IMR-90 (cell line): ENCODE measurements at places on chromosomes 11 and 22. TPM values are rescaled to one million over a fixed set of nuclear protein-coding genes. Genes with fewer than 3 reads are reported as not detected.

DNA sequence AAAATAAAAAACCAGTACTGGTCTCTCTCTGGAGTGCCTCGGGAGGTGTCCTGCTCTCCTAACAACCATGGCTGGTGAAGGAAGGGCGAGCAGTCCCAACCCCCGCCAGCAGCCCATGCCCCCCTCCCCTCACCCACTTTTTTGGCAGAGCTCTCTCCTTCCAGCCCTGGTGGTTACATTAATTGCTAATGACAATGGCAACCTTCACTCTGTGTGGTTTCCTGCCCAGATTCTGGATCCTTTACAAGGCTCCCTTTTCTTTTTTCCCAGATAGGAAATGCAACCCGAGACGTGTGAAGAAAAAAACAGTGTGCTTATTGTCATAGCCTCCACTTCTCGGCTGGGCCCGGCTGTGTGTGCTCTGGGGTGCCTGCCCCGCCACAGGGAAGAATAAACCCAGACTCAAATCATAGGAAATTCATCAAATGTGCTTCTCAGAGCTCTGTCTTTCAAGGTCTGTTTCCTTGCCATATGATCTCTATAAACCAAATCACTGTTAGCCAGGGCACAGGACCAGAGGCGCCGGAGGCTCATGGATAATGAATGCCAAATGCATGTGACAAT lies 513.0 kb downstream of the SOX6 start:
- H3K27ac ChIP-seq = no peak overlapping the region
- no peaks in the 10 kb centered on the region for H3K36me3 ChIP-seq
- peak; percentile 11 for DNase-seq
- H3K4me3 ChIP-seq = no peak overlapping the region

DNA sequence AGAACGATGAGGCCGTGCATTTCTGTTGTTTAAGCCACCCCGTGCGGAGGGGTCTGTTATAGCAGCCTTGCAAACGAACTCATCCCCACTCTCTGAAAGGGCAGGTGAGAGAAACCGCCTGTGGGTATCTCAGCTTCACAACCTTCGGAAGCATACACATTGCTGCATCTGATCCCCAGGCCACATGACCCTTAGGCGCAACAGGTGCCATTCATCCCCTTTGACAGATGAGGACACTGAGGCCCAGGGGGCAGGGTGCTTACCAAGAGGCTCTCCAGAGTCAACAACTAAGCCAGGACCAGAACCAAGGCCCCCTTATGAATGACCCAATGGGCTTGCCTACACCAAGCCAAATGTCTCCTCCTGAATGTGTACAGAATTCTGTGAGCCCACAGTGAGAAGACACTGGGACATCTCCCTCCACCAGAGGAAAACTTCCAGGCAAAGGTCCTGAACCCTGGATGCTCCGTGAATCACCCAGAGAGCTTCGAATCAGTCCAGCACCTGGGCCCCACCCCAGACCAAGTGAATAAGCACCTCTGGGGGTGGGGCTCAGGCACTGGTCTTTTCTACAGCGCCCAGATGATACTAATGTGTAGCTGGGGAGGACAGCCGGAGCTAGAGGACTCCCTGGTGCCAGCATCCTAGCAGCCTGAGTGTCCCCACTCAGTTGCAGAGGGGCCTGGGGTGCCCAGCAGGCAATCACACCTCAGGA lies 83.2 kb downstream of the BUD13 start:
- no peaks in the 10 kb centered on the region for H3K4me1 ChIP-seq
- H3K4me3 ChIP-seq = no peak overlapping the region
- no peaks in the 10 kb centered on the region for H3K36me3 ChIP-seq
- DNase-seq = no peak
- no peak overlapping the region for H3K27ac ChIP-seq

DNA sequence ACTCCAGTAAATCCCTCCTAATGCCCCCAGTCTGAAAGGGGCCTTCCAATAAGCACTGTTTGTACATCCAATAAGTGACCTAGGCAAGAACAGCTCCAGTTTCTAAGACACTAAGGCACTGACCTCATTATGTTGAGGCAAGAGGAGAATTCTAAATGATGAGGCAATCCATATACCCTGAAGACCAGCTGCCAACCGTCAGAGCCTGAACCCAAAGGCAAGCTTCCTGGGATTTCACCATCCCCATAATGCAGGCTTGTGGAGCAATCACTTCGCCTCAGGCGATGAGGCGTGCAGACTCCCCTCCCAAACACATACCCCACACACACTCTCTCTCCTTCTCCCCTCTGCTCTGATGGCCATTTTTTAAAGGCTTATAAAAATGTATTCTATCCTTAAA lies 49.5 kb downstream of the LGR4 start:
- H3K27ac ChIP-seq = no peak overlapping the region
- H3K27me3 ChIP-seq = no peaks in the 10 kb centered on the region
- peaks cover 2% of the 10 kb centered on the region; the same call in 1 of the 2 replicates for H3K4me1 ChIP-seq
- DNase-seq = peak; percentile 80
- no peak overlapping the region for H3K4me3 ChIP-seq

- DNase-seq = no peak
- no peak overlapping the region for H3K4me3 ChIP-seq
- no peak overlapping the region for H3K27ac ChIP-seq
- no peaks in the 10 kb centered on the region for H3K36me3 ChIP-seq
These were observed 4.1 kb downstream of the KCNQ1 start for GRCh38 chr11:2448661-2449547.

The CRYBA4 gene
- not detected in 2 replicates for polyA plus RNA-seq

- peak; percentile 43 for DNase-seq
- H3K36me3 ChIP-seq = peaks cover 69% of the 10 kb centered on the region
- H3K27ac ChIP-seq = no peak overlapping the region
- H3K27me3 ChIP-seq = no peaks in the 10 kb centered on the region
These were observed 6.0 kb upstream of the MAPK11 start for GRCh38 chr22:50276143-50276542.

The OR2D2 gene
- polyA plus RNA-seq = 0.07 TPM in 1 of 2 replicates, not detected in the other

DNA sequence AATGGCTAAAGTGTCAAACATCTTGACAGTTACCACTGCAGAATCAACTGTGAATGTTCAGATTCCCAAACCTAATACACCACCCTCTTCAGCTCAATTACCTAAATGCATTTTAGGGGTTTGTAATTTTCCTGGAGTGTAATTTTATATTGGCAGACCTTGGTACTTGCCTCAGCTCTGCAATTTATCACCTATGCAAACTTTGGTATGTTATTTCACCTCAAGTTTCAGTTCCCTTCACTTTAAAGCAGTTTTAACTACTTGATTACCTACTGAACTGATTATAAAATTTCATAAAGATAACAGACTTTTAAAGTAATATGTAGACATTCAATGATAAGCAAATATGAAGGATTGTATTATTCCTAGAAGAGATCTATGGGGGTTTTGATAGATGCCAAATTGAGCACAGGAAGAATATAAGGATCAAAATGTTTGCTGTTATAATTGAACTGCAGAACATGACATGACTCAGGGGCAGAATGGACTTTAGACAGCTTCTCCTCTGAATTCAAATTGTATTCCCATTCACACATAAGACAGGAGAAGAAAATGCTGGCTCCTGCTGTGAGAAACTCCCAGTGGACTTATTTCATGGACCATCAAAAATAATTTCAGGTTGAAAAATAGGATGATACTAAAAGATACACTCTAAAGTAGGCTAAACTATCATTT lies 491.5 kb upstream of the LUZP2 start:
- no peaks in the 10 kb centered on the region for H3K27me3 ChIP-seq
- H3K4me3 ChIP-seq = no peak overlapping the region
- no peak for DNase-seq
- no peaks in the 10 kb centered on the region for H3K4me1 ChIP-seq
- no peak overlapping the region for H3K27ac ChIP-seq
- no peaks in the 10 kb centered on the region for H3K36me3 ChIP-seq

DNA sequence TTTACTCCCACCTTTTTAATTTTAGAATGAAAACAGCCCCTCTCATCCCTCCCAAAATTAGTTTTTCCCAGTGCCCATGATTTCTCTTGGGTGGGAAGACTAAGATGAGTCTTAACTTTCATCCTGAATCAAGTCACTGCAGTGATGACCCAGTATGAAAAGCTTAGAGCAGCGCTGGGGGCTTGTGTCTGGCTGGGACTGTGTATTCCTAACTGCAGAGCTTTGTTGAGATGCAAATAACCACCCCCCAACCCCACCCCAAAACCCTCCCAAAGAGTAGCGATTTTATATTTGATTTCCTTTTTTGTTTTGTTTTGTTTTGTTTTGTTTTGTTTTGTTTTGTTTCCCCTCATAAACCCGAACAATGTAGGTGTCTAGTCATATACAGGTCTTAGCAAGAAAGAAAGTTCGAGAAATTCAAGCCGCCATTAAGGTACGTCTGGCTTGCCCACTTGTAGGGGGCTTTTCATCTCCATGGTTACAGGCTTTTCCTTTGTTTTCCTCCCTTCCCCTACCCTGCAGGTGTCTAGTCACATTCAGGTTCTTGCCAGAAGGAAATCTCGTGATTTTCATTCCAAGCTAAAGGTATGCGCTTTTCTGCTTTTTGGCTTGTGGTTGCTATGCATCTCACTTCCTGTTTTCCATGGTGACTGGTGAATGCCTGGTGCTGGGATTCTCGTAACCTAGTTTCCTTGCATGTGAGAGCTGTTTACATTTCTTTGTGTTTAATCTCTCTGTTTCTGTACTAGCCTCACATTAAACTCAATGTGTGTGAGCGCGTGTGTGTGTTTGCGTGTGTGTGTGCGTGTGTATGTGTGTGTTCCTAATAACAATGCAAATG lies 144.6 kb upstream of the RASSF10 start:
- no peak overlapping the region for H3K27ac ChIP-seq
- H3K4me1 ChIP-seq = peaks cover 17% of the 10 kb centered on the region
- no peaks in the 10 kb centered on the region for H3K27me3 ChIP-seq

The PDGFD gene
- polyA plus RNA-seq = 1.5 and 2.1 TPM in 2 replicates

DNA sequence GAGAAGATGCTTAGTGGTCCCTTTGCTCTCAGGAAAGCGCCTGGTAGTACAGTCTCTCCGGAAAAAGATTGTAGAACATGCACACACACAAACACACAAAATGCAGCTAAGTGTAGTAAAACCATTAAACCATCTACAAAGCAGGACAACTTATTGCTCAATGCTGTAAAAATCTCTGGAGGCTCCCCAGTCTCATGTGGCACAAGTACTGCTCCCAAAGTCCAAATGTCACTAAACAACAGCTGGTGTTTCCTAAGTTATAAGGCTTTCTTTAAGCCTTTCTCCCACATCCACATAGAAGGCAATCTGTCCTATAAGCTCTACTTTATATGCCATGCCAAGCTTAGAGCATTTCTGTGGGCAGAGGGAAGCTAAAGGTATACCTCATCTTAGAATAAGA lies 32.9 kb downstream of the CDON start:
- no peak for DNase-seq
- H3K27ac ChIP-seq = no peak overlapping the region
- no peak overlapping the region for H3K4me3 ChIP-seq
- H3K27me3 ChIP-seq = peaks cover 13% of the 10 kb centered on the region
- no peaks in the 10 kb centered on the region for H3K36me3 ChIP-seq

The HORMAD2 gene
- polyA plus RNA-seq = not detected in 2 replicates

The MOGAT2 gene
- not detected in 2 replicates for polyA plus RNA-seq

GRCh38 chr11:65452806-65453490 lies 30.4 kb downstream of the NEAT1 start:
- no peaks in the 10 kb centered on the region for H3K27me3 ChIP-seq
- peaks cover 10% of the 10 kb centered on the region; the same call in 1 of the 2 replicates for H3K4me1 ChIP-seq
- H3K36me3 ChIP-seq = no peaks in the 10 kb centered on the region
- H3K27ac ChIP-seq = peak overlapping the region; percentile 30; the same call in 1 of the 2 replicates
- peak; percentile 87 for DNase-seq
- no peak overlapping the region for H3K4me3 ChIP-seq

The RIMBP3B gene
- 0.03 and 0.07 TPM in 2 replicates for polyA plus RNA-seq

DNA sequence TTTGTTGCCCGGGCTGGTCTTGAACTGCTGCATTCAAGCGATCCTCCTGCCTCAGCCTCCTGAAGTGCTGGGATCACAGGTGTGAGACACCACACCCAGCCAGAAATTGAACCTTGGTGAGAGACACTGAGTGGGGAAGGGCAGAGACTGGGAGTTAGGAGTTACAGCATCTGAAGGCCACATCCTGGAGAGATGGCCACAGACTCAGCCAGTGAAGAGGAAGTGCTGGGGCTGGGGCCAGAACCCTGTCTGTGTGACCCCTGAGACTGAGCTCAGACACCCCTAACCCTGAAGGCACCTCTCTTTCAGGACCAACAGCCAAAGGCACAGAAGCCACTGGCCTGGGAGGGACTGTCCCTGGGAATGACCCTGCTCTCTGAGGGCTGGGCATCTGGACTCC lies 33.8 kb downstream of the TXN2 start:
- H3K4me3 ChIP-seq = no peak overlapping the region
- no peak overlapping the region for H3K27ac ChIP-seq
- DNase-seq = no peak
- peaks cover 11% of the 10 kb centered on the region for H3K4me1 ChIP-seq

- H3K27ac ChIP-seq = peak overlapping the region; percentile 5; the same call in 1 of the 2 replicates
- no peaks in the 10 kb centered on the region for H3K27me3 ChIP-seq
- peaks cover 30% of the 10 kb centered on the region for H3K36me3 ChIP-seq
- no peak overlapping the region for H3K4me3 ChIP-seq
These were observed 3.1 kb downstream of the PIM3 start for GRCh38 chr22:49963647-49964026.

The CATSPER1 gene
- polyA plus RNA-seq = 0.91 and 1.0 TPM in 2 replicates

GRCh38 chr11:105189581-105189980 lies 50.0 kb upstream of the CARD18 start:
- no peaks in the 10 kb centered on the region for H3K4me1 ChIP-seq
- H3K4me3 ChIP-seq = no peak overlapping the region
- H3K27me3 ChIP-seq = no peaks in the 10 kb centered on the region
- H3K27ac ChIP-seq = no peak overlapping the region
- H3K36me3 ChIP-seq = no peaks in the 10 kb centered on the region
- no peak for DNase-seq

- no peak overlapping the region for H3K4me3 ChIP-seq
- no peaks in the 10 kb centered on the region for H3K36me3 ChIP-seq
- H3K27me3 ChIP-seq = no peaks in the 10 kb centered on the region
- no peaks in the 10 kb centered on the region for H3K4me1 ChIP-seq
- no peak overlapping the region for H3K27ac ChIP-seq
- DNase-seq = no peak
These were observed 24.8 kb downstream of the GAB2 start for GRCh38 chr11:78392854-78393253.

The GDPD4 gene
- not detected in 2 replicates for polyA plus RNA-seq
